ENCODE measurements at places on chromosomes 5 and 9.

DNA sequence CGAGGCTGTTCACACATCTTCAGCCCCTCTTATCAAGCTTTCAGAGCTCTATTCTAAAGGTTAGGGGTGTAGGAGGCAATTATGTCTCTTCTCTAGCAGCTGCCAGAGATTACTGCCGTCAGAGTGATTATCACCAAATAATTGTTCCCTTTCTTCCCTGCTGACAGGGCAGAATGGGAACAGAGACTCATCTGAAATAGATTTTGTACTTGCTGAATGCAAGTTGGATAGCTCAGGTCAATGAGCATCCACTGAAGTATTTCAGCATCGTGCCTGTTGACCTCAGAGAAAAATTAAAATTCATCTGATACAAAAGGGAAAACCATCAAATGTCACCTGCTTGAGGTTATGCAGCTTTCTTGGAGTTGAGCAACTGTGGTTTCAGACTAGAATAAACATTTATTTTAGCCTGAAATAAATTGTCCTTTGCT lies 213.7 kb upstream of the MAP3K1 start:
- DNase-seq: no peak

DNA sequence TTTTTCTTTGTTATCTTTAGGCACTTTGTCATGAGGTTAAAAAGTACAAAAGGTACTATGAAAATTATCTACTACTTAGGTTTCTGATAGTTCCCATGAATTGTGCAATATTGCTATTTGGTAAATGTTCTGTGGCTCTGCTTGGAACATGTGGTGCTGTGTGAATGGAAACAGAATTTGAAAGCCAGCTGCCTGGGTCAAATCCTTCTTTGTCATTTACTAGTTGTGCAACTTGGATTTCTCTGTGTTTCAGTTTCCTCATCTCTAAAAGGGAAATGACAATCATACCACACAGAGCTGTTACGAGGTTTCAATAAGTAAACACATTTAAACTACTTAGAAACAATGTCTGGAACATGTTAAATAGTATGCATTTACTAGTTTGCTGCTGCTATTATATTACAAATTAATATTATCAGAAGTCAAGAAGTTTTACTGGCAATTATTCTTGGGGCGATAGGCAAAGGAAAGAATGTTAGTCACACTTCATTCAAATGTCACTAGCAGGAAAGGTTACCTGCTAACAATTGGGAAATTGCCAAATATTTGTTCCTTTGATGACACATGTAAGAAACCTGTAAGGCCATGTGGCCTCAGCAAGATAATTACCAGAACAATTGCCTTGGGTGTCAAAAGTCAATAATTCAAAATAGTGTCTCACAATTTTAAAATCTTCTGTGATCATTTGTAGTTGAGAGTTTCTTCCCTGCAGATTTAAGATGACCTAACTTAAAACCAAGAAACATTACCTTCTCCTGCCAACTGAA lies 184.8 kb downstream of the KIAA0825 start:
- DNase-seq: no peak

- no peak for DNase-seq
Measured at GRCh38 chr5:113204525-113205161, 228.0 kb downstream of the DCP2 start.

DNA sequence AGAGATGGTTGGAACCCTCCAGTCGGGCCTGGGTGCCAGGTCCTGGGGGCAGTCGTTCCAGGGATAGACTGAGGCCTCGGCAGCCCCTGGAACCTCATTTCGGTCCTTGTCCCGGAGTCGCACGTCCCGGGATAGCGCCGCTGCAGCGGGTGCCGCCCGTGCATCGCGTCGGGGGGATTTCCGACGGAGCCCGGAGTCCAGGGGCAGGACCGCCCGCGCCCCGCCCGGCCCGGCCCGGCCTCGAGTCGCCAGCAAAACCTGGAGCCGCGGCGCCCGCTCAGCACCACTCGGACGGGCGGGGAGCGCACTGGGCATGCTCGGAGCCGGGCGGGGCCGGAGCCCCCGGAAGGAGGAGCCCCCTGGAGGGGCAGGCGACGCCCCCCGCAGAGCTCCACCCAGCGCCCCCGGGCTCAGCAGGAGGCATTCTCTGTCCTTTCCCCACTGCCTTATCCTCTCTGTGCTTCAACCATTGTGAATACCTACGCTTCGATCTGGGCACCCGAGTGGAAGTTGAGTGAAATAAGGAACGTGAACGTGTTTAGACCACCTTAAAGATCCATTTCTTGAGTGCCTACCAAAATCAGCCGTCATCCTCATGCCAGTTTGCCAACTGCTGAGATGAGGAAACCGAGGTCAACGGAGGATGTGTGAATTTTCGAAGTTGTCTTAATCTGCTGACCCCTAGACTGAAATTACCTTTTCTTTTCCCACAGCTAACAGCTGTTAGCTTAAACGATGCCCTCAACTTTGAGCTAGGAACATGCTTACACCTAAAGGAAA lies 1.7 kb upstream of the PTPN3 start:
- no peak for DNase-seq

GRCh38 chr5:142056816-142057696 lies 44.2 kb upstream of the GNPDA1 start:
- no peak for DNase-seq

GRCh38 chr9:37636511-37637448 lies 14.0 kb upstream of the FRMPD1 start:
- no peak for DNase-seq

- DNase-seq: no peak
Measured at GRCh38 chr9:76650692-76651091, 113.5 kb upstream of the PCA3 start.

- no peak for DNase-seq
Measured at GRCh38 chr9:94903961-94904421, 177.5 kb downstream of the AOPEP start.

- no peak for DNase-seq
Measured at GRCh38 chr5:167678481-167678880, 613.0 kb upstream of the WWC1 start.

GRCh38 chr5:8869932-8870331 lies 675.9 kb downstream of the SEMA5A start:
- DNase-seq: no peak

DNA sequence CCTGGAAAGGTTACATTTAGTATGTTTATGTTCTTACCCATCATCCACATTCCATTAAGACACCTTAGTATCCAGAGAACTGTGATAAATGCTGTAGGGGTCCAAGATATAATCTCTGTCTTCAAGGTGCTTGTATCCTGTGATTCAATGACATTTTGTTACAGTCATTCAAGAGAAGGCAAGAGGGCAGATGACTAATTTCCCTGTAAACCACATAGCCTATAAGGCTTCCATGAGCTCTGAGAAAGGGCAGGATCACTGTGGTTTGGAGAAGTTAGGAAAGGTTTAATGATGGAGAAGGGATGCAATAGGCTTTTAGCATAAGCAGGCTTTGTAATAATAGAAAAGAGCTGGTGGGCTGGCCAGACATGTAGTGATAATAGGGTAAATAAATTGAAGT lies 40.0 kb downstream of the PAPPA start:
- no peak for DNase-seq

DNA sequence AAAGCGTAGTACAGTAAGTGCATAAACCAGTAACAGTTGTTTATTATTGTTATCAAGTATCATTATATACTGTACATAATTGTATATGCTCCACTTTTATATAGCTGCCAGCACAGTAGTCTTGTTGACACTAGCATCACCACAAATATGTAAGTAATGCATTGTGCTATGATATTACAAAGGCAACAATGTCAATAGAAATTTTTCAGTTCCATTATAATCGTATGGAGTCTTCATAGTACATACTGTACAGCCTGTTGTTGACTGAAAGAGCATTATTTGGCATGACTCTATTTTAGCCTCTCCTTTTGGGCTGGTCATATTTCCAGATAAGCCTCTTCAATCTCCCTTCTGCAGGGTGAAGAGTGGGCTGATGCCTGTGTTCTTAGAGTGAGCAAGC lies 40.4 kb downstream of the CFAP95 start:
- no peak for DNase-seq

DNA sequence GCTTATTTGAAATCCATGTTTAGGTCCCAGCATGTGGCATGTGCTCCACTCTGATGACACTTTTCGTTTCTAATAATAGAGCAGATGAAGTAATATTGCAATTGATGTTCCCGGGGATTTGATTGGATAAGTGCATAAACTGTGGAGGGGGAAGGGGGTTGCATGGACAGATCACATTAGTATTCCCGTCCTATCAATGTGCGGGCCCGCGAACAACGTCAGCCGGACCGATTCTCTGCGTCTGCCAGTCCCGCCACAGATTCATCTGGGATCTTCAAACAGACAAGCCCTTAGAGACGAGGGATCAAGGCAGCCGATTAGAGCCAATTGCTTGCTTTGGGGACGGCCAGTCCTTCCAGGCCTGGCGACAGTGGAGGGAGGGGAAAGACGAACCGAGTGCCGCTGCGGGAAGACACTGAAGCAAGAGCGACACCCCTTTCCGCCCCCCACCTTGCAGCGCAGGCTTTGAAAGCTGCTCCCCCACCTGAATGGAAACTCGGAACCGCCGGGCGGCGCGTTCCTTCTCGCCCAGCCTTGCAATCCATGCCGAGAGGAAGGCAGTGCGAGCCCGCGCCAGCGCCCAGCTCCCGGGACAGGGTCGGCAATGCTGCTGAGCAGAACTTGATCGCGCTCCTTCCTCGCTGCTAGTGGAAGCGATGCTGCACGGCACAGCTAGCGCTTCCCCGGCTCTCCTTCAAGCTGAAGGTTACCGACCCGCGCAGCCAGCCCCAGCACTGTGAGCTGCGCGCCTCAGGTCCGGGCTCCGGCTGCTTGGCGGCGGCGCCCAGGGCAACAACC lies at the start of gene RGS7BP:
Gene RGS7BP, plus strand, starts transcription at position 247 of the 798 bp plus-strand sequence. CDS start 610 bp downstream, outside the sequence.
- DNase-seq: no peak

DNA sequence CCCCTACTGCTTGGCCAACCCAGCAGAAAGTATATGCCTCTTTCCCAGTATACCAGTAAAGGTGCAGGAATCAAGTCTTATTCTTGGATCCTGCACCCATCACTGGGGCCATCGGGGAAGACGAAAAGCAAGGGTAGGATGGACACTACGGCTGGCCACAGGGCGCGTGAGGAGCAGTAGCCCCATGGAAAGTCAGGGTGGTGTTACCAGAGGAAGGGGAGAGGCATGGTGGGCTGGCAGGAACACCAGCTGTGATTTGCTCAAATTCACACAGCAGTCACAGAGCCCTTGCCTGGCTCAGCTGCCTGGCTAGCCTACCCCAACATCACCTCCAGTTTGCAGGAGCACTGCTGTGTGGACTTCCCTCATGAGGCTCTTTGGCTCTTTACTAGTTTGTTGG lies 34.5 kb upstream of the SAP30L start:
- no peak for DNase-seq

GRCh38 chr5:87307796-87308423 lies 40.2 kb downstream of the RASA1 start:
- DNase-seq: no peak

GRCh38 chr9:127905004-127905728 lies 5.8 kb upstream of the ST6GALNAC6 start:
- DNase-seq: peak; percentile 70

DNA sequence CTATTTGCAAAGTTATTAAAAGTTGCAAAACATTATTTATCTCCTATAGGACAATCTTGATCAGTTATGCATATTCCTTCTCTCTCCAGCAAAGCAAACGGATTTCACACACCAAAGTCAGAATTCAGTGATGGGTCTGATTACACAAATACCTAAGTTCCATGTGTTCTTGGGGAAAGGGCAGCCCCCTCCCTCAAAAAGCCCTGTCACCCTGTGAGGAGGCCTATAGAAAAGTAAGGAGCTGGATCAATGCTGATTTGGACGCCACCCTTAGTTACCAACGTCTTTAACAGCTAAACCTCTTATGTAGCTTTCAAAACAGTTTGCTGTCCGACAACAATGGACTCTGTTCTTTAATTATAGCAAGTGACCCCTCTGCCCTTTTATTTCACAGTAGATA lies 6.4 kb downstream of the ZNF608 start:
- no peak for DNase-seq

GRCh38 chr5:68137511-68138140 lies 77.9 kb upstream of the PIK3R1 start:
- no peak for DNase-seq

GRCh38 chr5:170154297-170154696 lies 48.6 kb downstream of the FOXI1 start:
- no peak for DNase-seq

DNA sequence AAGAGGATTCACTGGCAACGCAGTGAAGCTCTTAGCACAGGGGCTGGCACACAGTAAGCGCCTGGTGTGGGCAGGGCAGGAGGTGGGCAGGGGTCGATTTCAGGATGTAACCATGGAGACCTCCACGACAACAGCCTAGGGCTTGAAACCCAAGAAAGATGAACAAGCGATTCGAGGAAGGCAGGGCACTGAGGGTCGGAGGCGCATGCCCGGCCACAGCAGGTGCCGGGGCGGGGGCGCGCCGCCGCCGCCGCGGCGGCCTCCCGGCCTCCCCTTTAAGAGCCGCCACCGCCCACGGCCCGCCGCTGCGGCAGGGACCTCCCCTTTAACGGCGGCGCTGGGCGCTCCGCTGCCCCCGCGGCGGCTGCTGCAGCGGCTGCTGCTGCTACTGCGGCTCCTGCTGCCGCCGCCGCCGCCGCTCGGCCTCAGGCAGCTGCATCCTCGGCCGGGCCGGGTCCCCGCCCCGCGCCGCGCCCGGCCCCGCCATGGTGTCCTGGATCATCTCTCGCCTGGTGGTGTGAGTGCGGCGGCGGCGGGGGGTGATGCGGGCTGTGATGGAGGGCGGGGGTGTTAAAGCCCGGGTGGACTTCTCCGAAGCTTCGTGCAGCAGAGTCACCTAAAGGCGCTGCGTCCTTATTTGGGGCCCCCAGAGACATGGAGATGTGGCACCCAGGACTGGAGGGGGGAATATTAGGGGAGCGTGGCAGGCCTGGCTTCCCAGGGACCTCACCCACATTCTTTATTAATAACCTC lies at the start of gene REEP2:
Gene REEP2, plus strand, starts transcription at position 334 of the 753 bp plus-strand sequence. Its CDS starts 152 bp downstream, at position 486.
- DNase-seq: peak; percentile 55

DNA sequence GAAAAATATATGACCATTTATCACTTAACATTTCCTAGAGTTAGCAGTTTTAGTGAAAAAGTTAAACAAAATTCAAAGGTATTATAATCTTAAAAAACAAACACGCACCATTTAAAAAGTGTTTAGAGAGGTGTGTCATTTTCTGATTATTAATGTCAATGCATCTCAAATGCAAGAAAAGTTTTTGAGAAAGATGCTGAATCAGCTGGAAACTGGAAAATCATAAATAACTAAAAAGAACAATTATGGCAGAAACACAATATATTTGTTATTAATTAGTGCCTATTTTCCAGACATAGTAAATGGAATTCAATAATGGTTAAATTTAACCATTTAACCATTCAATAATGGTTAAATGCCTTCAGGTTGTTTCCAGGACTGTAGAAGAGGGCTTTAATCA lies 64.9 kb downstream of the RICTOR start:
- DNase-seq: no peak

GRCh38 chr5:178421699-178422399 lies 168.3 kb downstream of the COL23A1 start:
- no peak for DNase-seq

GRCh38 chr9:26066237-26066636 lies 388.0 kb upstream of the TUSC1 start:
- DNase-seq: no peak

DNA sequence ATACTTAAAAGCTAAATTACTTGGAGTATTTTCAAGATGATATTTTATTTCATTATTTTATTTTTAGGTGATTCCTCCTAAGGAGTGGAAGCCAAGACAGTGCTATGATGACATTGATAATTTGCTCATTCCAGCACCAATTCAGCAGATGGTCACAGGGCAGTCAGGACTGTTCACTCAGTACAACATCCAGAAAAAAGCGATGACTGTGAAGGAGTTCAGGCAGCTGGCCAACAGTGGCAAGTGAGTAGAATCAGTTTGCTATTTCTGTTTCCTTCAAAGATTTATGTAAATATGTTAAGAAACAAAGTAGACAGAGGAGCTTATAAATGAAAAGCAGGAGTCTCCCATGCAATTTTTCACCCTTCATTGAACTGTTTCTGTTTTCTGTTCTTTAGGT lies 47.8 kb downstream of the KDM4C start:
- no peak for DNase-seq
